NCI-H187 (cell line): ENCODE measurements at places on chromosomes 7 and 10.

DNA sequence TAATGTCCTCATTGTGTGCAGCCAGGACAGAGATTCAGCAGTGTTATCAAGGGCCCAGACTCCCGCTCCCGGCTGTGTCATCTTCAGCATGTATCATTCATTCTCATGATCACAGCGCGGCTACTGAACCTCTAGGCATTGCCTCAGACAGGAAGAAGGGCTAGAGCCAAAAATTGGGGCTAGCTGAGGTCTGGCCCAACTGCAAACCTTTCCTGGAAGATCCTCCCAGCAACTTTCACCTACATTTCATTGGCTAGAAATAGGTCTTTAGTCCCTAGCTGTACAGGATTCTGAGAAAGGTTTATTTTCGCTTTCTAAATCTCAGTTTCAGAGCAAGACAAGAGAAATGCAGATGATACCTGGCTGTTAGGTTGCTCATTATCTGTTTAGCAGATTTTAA is 81.9 kb downstream of the CREM start:
- DNase-seq, result no peak

DNA sequence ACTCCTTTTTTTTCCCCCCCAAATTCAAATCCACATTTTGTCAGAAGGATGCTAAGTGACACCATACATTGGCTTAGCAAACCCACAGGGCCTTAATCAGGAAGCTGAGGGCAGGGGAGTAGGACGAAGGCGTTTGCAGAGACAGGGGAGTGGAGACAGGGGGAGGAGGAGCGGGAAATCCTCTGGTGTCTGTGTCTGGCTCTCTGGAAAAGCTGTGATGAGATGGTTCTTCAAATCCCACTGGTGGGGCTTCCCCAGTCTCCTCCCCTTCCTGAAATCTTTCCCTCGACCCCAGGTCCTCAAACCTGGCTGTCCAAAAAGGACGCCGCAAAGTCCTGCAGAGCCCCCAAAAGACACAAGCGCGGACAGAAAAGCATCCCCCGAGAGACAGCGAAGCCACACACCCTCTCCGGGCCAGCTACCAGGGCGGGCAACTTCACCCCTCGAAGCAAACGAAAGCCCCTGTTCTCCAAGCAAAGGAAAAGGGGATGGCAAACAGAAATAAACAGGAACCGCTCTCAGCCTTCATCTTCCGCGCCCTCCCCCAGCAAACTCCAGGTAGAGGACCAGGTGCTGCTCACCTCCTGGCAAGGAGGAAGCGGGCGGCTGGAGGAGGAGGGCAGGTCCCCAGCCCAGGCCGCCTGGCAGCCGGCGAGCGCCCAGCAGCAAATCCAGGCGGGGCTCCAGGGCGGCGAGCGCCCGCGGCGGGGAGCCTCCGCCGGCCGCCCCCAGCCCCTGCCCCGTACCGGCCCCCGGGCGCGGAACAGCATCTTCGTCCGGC is 520 bp downstream of the ELAPOR2 start:
- peak; percentile 13 for DNase-seq

GRCh38 chr7:86209036-86209435 is 434.7 kb upstream of the GRM3 start:
- DNase-seq, result no peak

GRCh38 chr7:82305347-82306005 is 138.1 kb downstream of the CACNA2D1 start:
- DNase-seq, result no peak

GRCh38 chr10:18334116-18334867 is 194.1 kb downstream of the CACNB2 start:
- no peak for DNase-seq

- no peak for DNase-seq
These were observed 30.1 kb upstream of the RBM20 start for GRCh38 chr10:110613996-110614495.

DNA sequence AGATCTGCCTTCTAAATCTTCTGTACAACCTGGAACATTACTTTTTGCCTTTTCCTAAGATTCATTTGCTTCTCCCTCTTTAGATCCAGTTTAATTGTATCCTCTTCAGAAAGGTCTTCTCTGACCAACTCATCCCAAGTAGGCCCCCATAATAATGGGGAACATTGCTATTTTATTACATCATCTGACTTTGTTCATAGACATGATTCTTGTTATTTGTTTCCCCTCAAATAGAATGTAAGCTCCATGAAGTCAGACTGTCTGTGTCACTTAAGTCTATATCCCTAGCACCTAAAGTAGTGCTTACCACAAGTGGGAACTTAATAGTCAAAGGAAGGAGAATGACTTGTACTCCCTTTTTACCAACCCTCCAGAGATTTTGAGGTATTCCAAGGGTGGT is 37.5 kb downstream of the LUC7L2 start:
- no peak for DNase-seq

DNA sequence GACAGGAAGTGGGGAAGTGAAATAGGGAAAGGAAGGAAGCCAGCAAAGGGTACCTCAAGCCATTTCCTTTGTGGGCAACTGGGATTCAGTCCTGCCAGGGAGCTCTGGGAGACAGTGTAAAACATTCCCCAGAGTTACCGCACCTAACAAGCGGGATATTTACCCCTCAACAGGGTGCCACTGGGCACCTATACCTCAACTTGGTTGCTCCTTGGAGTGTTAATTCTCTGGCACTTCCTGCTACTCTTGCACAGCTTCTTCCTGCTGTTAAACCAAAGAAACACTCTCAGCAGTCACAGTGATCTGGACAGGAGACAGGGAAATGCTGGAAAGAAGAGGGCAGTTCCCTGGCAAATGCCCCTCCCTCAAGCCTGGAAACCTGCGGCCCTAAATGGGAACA is 151.3 kb downstream of the REEP3 start:
- DNase-seq, result no peak

DNA sequence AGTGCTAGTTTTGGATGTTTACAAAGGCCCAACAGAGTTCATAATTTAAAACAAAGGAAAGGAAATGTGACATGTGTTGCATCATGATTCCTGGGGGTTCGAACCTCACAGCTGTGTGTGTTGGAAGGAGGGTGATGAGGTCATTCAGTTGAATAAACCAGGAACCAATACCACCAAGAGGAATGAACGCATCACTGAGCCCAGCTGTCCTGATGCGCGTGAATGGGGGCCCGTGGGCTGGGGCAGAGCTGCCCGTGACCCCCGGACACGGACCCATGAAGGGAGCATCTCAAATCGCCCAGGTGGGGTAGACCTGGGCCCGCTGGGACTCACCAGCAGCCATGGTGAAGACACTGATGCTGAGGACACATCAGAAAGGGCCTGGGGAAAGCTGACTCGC is 33.0 kb downstream of the BRI3 start:
- no peak for DNase-seq

DNA sequence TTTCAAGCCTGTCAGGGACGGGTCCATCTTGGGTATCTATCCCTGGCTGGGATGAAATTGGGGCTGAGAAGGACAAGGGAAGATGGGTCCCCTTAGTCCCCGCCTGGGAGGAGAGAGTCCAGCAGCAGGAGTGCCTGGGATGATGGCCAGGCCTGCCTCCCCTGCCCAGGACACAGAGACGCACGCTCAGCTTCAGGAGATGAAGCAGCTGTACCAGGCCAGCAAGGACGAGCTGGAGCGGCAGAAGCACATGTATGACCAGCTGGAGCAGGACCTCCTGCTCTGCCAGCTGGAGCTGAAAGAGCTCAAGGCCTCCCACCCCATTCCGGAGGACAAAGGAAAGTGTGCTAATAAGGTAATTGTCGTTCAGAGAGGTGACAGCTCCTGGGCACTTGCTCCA is 15.4 kb downstream of the CCDC136 start:
- no peak for DNase-seq

- DNase-seq, result no peak
These were observed 107.5 kb upstream of the GPR26 start for GRCh38 chr10:123558651-123559050.

- DNase-seq, result no peak
These were observed 585.6 kb downstream of the SUGCT start for GRCh38 chr7:40720416-40720815.

GRCh38 chr10:26494018-26494417 is 55.9 kb downstream of the APBB1IP start:
- DNase-seq, result no peak

GRCh38 chr7:20954711-20955619 is 168.3 kb upstream of the SP8 start:
- DNase-seq, result no peak

DNA sequence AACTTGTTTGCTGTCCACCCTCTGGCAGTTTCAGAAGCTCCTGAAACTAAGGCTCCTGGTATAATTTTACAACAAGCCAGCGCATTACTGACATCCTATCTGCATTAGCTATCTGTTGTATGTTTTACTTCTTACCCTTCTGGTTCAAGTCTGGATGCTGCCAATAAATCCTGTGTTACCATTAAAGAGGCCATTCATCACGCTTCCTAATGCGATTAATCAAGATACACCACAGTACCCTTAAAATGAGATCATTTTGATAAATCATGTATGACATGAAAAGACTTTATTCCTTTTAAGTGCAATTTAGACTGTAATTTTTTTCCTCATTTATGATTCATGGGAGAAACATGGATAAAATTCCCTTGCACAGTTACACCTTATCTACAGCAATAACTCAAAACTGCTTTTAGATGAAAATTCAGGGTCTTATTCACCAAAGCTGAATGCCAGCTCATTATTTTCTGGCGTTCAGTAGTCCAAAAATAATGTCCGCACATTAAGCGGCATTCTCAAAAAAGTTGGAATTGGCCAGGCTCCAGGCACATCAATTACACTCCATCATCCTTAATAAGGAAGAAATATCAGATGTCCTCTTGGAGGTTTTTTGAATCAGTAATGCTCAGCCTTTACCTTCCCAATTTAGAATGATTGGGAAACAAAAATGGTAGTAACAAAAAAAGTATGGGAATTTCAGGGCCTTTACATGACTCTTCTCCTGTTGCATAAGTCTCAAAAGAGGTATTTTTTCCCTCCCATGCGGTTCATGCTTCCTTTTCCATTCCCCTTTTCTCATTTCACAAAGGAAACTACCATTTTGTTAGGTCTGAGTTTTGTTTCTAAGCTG is 878.5 kb downstream of the LRMDA start:
- DNase-seq, result no peak

- no peak for DNase-seq
These were observed 49.5 kb downstream of the IKZF1 start for GRCh38 chr7:50353894-50354595.

DNA sequence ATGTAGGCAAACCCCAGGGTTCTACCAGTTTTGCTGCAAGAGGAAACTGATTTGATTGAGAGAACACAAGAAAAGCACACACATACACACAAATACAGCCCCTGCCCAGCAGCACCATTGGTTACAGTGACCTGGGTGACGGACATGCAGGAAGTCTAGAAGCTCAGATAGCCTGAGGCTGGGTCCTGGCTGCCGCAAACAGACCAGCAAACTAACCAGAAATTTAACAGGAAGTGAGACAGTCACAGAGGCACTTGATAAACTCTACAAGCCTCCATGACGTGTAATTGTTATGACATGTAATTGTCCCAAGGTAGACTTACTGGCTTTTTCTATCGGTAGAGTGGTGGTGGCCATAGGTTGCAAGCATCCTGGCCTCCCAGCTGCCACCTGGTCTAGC is 58.9 kb downstream of the PRKAR2B start:
- no peak for DNase-seq

DNA sequence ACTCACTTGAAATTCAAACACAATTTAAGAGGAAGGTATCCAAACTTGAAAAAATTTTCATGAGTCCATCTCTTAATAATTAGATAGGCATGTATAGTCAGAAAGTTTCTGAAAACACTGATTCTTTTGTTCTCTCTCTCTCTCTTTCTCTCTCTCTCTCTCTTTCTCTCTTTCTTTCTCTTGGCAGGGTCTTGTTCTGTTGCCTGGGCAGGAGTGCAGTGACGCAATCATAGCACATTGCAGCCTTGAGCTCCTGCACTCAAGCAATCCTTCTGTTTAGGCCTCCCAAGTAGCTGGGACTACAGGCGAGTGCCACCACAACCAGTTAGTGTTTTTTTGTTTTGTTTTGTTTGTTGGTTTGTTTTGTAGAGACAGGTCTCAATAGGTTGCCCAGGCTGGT is 59.3 kb downstream of the PRTFDC1 start:
- DNase-seq, result no peak

DNA sequence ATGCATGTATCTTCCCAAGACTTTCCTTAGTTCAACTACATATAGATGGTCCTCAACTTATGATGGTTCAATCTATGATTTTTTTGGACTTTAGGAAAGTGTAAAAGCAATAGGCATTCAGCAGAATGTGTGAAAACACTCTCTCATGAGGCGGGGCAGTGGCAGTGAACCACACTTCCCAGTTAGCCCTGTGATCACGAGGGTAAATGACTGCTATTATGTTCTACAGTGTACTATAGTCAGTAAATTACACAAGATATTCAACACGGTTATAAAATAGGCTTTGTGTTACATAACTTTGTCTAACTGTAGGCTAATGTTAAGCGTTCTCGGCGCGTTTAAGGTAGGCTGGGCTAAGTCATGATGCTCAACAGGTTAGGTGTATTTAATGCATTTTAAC is 169.3 kb downstream of the AMPH start:
- no peak for DNase-seq

DNA sequence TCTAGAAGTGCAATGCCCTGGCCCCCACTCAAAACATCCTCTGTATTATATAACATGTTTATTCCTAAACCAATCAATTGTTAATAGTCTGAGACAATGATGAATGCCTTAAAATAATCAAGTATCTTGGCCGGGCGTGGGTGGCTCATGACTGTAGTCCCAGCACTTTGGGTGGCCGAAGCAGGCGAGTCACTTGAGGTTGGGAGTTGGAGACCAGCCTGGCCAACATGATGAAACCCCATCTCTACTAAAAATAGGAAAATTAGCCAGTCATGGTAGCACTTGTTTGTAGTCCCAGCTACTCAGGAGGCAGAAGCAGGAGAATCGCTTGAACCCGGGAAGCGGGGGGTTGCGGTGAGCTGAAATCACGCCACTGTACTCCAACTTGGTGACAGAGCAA is 29.4 kb upstream of the CACNA2D1 start:
- no peak for DNase-seq

DNA sequence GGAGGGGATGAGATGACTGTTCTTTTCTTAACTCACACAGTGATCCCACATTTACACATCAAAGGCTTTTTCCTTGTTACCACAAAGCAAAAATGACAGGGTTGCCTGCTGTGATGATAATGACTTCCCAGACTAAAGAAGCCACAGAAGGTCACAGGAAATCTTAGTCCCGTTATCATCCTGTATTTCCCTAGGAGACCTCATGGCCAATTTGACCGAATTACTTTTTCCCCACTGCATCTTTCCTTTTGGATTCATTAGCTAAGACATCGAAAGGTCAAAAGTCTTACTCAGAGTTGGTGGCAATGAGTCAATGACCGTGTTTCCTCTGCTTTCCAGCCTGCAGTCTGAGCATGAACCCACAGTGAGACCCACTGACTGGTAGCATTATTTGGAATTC is 130.1 kb upstream of the INHBA start:
- DNase-seq, result no peak

DNA sequence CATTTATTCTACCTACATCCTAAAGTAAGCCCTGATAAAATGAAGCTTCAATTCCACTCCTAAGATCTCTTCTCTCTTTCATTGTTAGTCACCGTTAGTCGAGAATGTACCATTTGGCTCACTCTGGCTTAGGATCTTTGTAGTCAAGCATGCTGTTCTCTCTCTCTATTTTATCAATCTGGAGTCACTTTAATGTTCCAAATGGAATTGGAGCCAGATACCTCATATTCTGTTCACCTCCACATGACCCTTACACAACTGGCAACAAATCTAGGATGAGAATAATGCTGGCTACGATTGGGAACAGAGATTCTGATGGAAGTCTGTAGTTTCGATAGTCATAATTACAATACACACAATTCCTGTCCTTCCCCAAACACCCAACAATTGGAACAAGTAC is 213.7 kb downstream of the TWIST1 start:
- DNase-seq, result no peak
